Natural killer cell (primary cell): ENCODE measurements at places on chromosomes 16 and 17. TPM values are rescaled to one million over a fixed set of nuclear protein-coding genes. Genes with fewer than 3 reads are reported as not detected.

DNA sequence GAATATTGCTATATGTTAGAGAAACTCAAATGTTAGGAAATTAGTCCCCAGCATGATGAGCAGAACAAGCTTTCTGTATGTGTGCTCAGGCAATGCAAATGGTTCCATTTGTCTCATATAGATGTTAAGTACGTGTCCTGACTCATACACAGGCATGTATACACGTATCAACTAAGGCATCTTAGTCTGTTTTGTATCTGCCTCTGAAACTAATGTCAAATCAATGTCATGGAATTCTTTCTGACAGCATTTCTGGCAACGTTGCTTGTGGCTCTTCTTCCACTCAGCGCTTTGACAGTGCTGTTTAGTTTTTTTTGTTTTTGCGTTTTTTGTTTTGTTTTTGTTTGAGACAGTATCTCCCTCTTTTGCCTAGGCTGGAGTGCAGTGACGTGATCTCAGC, 111.9 kb downstream of the CNTNAP4 start:
- no peak for DNase-seq

- peak; percentile 83 for DNase-seq
These were observed 627 bp upstream of the TSPOAP1 start for GRCh38 chr17:58329035-58329809.

GRCh38 chr17:10216213-10216938, 18.0 kb upstream of the GAS7 start:
- no peak for DNase-seq

Gene ZFP3
- total RNA-seq = 3.8 TPM

Gene ABCA8
- not detected for total RNA-seq

- no peak for DNase-seq
These were observed 249.4 kb downstream of the FTO start for GRCh38 chr16:53953336-53953735.

DNA sequence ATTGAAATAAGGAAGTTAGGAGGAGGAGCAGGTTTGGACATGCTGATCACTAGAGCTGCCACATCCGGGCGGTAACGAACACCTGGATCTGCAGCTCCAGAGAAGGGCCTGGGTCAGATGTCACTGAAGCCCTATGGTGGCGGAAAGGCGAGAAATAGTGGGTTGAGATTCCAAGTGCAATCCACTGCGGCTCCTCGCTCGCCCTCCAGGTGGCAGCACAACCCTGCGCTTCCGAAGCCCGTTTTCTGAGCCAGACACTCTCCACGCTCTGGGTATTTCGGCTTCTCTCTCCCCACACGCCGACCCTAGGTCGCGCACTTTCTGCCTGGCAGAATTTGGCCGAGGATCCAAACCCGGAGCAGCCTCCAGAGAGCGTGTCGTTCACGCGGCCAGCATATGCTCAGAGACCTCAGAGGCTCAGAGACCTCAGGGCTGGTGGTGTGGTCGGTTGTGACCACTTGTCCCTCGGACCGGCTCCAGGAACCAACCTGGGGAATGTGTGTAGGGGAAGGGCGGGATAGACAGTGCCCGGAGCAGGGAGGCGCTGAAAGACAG, 922 bp upstream of the SLC2A4 start:
- DNase-seq = peak; percentile 84

Gene CDH3
- not detected for total RNA-seq

DNA sequence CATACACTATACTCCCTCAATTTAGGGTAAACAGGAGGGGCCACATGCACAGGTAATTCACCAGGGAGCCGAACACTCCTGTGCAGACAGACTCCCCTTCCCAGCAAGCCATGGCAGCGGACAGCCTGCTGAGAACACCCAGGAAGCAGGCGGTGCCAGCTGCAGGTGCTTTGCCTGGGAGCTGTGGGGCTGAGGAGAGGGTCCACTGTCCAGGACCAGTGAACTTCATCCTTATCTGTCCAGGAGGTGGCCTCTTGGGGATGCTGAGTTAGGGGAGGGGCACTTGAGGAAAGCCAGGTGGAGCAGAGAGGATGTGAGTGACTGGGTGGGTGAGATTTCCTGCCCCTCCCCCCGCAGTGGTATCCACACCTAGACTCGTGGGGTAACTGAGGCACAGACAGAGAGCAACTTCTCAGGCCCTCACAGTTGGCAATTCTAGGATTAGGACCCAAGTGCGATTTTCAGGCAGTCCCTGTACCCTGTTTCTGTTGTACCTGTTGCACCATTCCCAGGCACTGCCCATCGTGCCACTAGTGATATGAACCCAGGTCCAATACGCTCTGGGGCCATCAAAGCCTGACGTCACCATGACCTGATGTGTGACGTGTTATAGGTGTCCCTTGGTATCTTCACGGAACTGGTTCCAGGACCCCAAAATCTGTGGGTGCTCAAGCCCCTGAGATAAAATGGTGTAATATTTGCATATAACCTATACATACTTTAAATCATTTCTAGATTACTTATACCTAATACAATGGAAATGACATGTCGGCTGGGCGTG, 1.2 kb downstream of the GRN start:
- DNase-seq = no peak

Gene CRYBA1
- total RNA-seq = not detected

DNA sequence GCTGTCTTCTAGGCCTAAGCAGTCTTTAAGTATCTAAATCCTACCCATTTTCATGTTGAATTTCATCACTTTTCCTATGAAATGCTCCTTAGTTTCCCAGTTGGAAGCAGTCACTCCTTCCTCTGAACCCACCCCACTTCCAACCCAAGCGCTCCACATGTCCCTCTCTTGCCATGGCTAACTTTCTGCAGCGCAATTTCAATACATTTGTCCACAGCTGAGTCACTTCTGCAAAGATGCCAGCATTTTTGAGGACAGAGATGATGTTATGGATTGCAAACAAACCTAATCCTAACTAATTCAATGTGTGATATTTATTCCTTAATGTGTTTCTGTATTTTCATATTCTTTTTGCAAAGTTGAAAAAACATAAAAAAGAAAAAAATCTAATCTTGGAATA, 71.7 kb downstream of the HLF start:
- no peak for DNase-seq

Gene IRX3
- not detected for total RNA-seq

Gene ARHGDIG
- 1.4 TPM for total RNA-seq

DNA sequence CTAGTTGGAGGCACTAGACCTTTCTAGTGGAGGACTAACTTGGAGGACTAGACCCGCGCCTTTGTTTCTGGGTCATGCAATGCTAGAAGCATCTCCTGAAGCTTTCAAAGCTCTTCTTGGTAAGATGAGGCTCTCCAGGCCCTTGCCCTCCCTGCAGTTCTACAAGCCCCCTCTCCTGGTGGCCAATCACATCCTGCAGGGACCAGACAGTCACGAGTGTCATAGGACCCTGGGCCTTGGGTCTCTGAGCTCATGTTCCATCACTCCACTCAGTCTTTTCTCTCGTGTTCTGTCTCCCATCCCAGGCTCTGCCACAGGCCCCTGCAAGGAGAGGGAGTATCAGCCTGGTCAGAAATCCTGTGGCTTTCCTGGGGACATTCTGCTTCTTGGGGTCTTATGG, 119.6 kb downstream of the CYLD start:
- DNase-seq = no peak

Gene IRX5
- total RNA-seq = not detected

DNA sequence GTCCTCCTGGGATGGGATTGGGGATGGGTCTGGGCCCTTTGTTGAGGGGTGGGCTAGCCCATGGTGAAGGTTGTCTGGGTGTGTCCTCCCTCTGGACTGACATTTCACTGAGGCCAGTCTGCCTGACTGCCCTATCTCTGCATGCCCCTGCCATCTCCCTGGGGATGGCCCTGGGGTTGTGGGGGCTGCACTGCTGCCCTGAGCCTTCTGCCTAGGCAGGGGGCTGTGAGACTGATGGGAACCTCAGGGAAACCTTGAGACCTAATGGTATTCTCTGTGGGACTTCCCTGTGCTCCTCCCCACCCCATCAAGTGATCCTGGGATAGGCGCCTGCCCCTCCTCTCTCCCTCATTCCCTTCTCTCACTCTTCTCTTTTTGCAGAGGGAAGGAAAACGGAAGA, 19.9 kb downstream of the RAI1 start:
- no peak for DNase-seq

- no peak for DNase-seq
These were observed 755.4 kb downstream of the KCNJ2 start for GRCh38 chr17:70924776-70925175.

GRCh38 chr17:4623249-4623648, 18.2 kb downstream of the ALOX15 start:
- DNase-seq = no peak

GRCh38 chr17:18323007-18323406, 7.9 kb downstream of the SMCR8 start:
- DNase-seq = no peak

GRCh38 chr16:88964636-88965035, 12.4 kb downstream of the CBFA2T3 start:
- no peak for DNase-seq

- no peak for DNase-seq
These were observed 127.8 kb downstream of the OR1D5 start for GRCh38 chr17:2935632-2936031.

DNA sequence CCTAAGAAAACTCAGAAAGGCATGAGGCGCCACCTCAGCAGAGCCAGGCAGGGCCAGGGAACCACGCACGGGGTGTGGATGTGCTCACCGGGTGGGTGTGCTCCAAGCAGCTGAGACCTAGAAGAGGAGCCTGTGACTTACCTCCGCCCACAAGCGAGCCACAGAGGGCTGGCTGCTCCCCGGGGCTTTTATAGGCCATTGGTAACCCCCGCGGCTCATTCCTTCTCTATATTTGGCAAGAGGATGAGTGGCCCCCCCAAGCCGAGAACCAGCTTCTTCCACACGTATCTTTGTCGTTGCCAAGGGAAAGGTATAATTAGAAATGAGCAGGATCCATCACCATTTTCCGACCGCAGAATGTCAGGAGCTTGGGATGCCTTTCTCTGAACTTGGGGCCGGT, at the start of gene MYH3:
Gene MYH3, minus strand, starts transcription at position 162 of the 400 bp plus-strand sequence. CDS start 2,245 bp downstream, outside the sequence.
- no peak for DNase-seq

GRCh38 chr17:2388020-2388682, 12.7 kb downstream of the MNT start:
- DNase-seq = no peak

- DNase-seq = peak; percentile 72
These were observed 17.9 kb downstream of the LIG3 start for GRCh38 chr17:34998205-34998604.

Gene MPP2
- total RNA-seq = 0.85 TPM

GRCh38 chr17:2511138-2511461, 588 bp downstream of the METTL16 start:
- no peak for DNase-seq

Gene KRT28
- total RNA-seq = not detected

DNA sequence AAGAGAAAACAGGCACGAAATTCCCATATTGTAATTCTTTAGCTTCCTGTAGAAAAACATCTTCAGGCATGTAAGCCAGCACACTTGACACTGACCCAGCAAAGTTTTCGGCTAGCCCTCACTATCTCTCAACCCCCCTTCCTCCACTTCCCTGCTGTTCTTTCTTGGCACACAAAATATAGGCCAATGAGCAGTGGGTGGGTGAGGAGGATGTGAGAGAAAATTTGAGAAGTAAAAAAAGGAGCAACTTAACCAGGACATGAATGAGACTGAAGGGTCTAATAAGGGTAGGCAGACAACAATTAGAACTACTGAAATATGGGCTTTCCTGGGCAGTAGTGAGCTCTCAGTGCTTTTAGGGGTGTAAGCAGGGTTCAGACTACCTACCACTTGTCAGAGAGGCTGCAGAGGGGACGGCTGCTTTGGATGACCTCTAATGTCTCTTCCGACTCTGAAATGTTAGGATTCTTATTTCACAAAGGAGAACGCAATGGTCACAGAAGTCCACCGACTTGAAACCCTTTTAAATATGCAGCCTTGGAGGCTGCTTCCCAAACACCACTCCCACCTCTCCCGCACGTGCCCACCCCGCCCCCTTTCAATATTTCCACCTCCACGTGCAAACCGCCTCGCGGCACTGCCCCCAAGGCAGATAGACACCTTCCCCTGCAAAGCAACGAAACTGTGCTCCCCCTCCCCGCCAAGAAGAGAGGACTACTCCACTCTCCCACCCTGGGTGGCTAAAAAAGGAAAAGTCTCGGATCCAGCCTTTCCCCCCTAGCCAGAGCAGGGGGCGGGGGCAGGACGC, 889 bp downstream of the MBTD1 start:
- no peak for DNase-seq
